ENCODE measurements at places on chromosomes 5 and 9.

DNA sequence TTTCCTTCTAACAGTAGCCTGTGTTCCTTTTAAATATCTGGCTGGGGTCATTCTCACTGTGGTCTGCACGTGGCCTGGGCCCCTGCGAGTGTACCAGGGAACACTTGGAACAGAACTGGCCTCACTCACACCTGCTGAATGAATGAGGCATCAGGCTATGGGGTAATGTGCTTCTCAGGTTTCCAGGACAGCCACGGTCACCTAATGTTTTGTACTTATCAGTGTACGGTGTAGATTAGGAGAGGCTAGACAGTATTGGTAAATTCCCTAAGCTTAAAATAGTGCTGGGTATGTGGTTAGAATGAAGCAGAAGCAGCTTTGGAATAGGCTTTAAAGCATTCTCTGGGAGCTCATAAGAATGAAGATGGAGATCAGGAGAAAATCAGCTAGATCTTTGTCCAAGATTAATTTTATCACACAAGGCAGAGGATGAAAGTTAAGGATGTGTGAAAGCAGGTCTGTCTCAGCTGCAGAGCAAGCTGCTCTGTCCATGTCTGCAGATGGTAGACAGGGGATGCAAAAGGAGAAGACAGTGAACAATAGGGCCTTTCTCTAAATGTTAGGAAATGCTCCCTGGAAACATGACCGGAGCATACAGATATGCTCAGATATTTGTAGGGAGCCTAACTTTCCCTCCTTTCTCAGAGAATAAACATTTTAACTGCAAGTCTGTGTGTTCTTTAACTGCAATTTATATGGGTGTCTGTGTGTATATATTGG lies 267.5 kb downstream of the NR3C1 start:
- no peak for DNase-seq

GRCh38 chr5:146098047-146098446 lies 7.3 kb downstream of the PLAC8L1 start:
- DNase-seq, result no peak

DNA sequence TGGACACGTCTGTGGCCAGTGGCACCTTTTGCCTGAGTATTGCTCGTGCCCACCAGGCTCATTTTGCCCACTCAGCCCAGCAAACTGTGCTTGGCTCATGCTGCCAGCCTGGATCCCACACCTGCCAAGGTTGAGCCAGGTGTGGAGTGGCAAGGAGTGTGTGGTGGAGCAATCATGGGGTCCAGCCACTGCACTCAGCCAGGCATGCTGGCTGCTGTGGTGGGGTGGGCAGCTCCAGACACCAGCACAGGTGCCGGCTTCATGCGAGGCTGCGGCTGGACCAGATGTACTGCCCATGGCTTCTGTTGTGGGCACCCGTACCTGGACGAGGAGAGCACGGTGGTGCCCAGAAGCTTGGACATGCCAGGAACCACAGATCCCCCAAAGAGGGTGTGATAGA lies 364.1 kb downstream of the TMEM38B start:
- no peak for DNase-seq

- no peak for DNase-seq
Measured at GRCh38 chr5:92864591-92864990, 716.4 kb downstream of the NR2F1-AS1 start.

- peak; percentile 99 for DNase-seq
Measured at GRCh38 chr5:44875661-44876605, 67.2 kb downstream of the MRPS30 start.

- no peak for DNase-seq
Measured at GRCh38 chr5:35131723-35132122, 84.0 kb upstream of the AGXT2 start.

GRCh38 chr9:135507104-135508035 lies 6.9 kb downstream of the MRPS2 start:
- DNase-seq, result no peak

DNA sequence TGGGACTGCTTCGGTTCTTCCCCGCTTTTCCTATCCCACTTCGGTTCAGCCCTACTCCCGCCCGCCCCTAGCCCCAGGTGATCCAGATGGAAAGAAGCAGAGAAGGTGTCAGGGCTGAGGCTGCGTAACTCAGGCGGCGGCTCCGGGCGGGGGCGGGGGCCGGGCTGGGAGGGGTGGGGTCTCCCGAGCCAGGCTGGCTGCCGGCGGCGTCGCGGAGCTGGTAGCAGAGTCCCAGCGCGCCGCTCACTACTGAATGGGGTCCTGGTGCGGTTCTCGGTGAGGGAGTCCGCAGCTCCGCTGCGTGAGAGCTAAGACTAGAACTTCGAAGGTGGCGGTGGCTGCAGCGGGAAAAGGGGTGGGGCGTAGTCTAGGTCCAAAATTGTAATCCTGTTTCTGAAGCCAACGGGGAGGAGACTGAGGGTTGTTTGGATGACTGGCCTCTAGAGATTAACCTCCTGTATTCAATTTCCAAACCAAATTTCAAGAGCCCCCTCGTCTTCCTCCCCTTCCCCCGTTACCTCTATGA lies 1.4 kb downstream of the PRR16 start:
- DNase-seq, result no peak

- no peak for DNase-seq
Measured at GRCh38 chr9:130198501-130199179, 26.4 kb downstream of the NCS1 start.

- DNase-seq, result no peak
Measured at GRCh38 chr5:2996248-2996647, 244.8 kb upstream of the IRX2 start.

- no peak for DNase-seq
Measured at GRCh38 chr5:147565524-147565923, 55.7 kb upstream of the DPYSL3 start.

- no peak for DNase-seq
Measured at GRCh38 chr5:38752622-38753021, 93.2 kb upstream of the OSMR start.

GRCh38 chr5:76351176-76351575 lies 51.9 kb upstream of the IQGAP2 start:
- no peak for DNase-seq

- DNase-seq, result peak; percentile 62
Measured at GRCh38 chr5:36494841-36495601, 111.4 kb upstream of the SLC1A3 start.

DNA sequence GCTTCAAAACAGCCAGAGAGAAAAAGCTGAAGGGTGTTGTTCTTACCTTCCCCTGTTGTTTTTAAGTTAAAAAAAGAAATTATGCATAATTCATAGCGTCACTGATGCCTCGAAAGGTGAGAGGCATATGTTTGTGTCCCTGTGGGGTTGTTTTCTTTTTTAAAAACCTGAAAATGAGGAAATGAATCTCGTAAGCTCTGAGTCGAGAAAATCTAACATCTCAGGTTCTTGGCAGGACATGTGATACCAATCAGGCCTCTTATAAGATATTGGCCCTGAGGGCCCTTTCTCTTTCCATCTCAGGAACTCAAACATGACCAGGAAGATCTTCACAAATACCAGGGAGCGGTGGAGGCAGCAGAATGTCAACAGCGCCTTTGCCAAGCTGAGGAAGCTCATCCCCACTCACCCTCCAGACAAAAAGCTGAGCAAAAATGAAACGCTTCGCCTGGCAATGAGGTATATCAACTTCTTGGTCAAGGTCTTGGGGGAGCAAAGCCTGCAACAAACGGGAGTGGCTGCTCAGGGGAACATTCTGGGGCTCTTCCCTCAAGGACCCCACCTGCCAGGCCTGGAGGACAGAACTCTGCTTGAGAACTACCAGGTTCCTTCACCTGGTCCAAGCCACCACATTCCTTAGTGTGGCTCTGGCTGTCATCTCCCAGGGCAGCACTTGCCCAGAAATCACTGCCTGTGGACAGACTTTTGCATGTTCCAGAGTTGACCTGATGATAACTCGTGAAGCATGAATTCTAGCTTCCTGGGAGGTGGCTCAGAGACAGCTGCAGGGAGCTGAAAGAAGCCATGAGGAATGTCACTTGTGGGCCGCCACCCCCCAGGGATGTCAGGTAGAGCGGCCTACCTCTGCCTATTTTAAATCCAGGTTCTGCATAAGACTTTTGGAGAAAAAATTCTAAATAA lies at the start of gene TAL2:
Gene TAL2, plus strand, starts transcription at position 274 of the 921 bp plus-strand sequence. Its CDS starts 40 bp downstream, at position 314.
- no peak for DNase-seq

GRCh38 chr9:93730217-93730616 lies 153.8 kb downstream of the PHF2 start:
- no peak for DNase-seq

DNA sequence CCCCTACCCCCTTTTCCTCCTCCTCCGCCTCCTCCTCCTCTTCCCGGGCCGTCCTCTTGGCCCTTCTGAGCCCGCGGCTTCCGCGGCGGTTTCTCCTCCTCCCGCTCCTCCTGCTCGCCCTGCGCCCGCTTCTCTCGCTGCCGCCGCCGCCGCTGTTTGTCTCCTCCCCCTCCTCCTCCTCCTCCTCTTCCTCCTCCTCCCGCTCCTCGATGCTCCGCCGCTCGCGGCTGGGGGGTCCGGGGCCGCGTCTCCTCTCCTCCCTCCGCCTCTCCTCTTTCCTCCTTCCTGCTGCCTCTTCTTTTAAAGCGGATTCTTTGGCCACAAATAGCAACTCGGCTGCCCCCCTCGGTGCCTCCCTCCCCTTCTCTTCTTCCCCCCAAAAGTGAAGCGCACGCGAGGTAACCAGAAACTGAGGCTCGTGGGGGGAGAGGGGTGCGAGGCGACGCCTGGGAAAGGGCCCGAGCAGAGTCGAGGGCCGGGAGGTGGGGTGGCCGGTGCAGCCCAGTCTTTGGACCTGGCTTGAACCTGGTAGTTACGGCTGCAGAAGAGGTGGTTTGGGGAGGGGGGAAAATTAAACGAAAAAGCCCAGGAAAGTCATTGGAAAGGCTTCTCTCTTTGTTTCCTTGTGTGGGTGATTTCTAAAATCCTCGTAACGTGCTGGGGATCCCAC lies 1058.5 kb upstream of the DMAC1 start:
- DNase-seq, result no peak

GRCh38 chr5:177620560-177620959 lies 20.6 kb downstream of the B4GALT7 start:
- DNase-seq, result no peak

GRCh38 chr5:56710826-56711590 lies 104.3 kb upstream of the MAP3K1 start:
- DNase-seq, result no peak

GRCh38 chr9:121817476-121817875 lies 166.0 kb downstream of the DAB2IP start:
- no peak for DNase-seq

DNA sequence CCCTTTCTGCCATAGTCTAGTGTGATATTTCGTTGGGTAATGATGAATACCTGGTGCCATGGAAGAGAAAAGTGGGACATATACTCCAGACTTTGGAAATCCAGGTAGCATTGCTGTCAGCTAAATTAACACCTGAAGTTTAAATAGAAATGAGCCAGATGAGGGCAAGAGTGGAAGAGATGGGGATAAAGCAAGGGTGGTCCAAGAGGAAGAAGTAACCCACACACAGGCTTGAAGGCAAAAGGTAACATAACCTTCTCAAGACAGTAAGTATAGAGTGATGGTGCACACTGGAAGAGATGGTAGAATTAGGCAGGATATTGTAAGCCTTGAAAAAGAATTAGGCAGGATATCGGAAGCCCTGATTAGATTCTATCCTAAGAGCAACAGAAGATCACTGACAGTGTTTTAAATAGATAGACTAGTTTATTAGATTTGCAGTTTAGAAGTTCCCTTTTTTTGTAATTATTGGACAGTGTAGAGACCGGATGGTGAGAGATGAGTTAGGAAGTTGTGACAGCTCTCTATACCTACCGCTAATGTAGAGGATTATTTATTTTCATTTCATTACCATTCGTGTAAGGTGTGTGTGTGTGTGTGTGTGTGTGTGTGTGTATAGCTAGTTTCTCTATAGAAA lies 16.8 kb downstream of the ANXA1 start:
- DNase-seq, result no peak

GRCh38 chr9:111300140-111300735 lies 29.8 kb downstream of the OR2K2 start:
- no peak for DNase-seq

GRCh38 chr5:96084874-96085506 lies 123.3 kb upstream of the ELL2 start:
- no peak for DNase-seq

DNA sequence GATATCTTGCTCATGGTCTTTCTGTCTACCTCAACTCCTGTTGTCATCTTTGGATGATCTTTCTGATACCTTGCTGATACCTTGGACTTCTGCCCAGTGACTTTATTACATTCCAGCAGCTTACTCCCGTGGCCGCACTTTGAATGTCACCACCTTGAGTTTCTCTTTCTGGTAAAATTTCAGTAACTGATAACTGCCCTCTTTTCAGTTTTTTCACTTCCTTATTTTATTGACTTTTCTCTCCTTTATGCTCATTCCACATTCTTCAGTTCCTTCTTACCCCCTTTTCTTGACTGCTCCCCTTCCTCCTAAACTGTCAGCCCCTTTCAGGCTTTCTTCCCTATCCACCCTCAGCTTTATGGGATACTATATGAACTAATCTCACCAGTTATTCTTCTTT lies 7.0 kb upstream of the FBXO4 start:
- DNase-seq, result no peak

GRCh38 chr5:81849770-81850367 lies 99.0 kb upstream of the SSBP2 start:
- DNase-seq, result no peak

DNA sequence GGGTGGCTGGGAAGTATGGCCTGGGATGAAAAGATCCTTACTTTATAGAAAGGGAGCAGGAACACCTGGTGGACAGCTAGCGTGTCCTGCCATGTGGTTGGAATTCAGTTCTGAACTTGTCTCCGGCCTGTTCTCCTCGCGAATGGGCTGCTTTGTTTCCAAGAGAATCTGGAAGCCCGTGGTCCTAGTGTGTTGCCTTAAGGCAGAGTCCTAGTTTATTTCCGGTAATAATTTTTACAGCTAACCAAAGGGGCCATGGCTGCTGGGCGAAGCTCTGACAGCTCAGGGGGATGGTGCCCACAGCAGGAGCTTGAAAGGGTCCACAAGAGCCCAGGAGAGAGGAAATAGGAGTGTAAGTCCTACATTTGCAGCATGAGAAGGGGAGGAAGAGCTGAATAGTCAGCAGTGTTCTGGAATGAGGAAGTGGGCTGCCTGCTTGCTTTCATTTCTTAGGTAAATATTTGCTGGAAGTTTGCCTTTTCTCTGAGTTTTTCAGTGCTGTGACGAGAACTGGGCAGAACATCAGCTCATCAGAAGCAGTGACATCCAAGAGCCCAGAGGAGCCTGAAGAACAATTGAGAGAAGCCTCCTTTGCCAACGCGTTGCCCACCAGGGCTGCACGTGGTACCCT lies 13.1 kb upstream of the IGFBPL1 start:
- no peak for DNase-seq

DNA sequence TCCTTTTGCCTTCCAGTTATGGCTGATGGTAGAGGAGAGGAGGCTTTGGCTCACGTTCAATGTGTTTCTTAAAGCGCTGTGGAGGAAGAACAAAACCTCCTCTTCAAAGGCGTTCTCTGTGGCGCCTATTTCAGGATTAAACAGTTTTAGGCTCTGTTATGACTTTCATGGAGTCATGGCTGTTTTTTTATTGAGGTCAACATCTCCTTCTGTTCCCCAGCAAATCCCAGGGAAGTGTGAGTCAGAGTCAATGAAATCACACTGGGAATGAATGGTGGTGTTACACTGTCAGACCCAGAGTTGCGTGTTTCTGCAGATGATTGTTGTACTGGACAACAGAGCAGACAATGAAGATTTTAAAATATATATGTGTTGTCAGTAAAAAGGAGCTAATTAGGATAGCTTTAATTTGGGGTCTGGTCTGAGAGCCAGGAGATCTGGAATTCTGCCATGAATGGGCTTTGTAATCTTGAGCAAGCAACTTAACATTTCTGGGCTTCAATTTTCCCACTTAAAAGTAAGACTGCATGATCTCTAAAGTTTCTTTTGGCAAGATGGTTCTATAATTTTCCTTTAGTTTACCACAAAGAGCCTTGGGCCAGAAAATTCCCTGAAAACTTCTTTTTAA lies 240.7 kb downstream of the CSNK1G3 start:
- DNase-seq, result peak; percentile 37
